NCI-H1417 (cell line): ENCODE measurements at places on chromosomes 4 and X.

GRCh38 chr4:181106398-181106797, 1136.8 kb upstream of the TENM3 start:
- DNase-seq = no peak

GRCh38 chrX:49184294-49185281, 1.6 kb downstream of the PRICKLE3 start:
- peak; percentile 92 for DNase-seq

GRCh38 chr4:42824278-42824977, 68.1 kb upstream of the GRXCR1 start:
- DNase-seq = no peak

- DNase-seq = no peak
These were observed 62.0 kb downstream of the MAOA start for GRCh38 chrX:43718081-43718480.

DNA sequence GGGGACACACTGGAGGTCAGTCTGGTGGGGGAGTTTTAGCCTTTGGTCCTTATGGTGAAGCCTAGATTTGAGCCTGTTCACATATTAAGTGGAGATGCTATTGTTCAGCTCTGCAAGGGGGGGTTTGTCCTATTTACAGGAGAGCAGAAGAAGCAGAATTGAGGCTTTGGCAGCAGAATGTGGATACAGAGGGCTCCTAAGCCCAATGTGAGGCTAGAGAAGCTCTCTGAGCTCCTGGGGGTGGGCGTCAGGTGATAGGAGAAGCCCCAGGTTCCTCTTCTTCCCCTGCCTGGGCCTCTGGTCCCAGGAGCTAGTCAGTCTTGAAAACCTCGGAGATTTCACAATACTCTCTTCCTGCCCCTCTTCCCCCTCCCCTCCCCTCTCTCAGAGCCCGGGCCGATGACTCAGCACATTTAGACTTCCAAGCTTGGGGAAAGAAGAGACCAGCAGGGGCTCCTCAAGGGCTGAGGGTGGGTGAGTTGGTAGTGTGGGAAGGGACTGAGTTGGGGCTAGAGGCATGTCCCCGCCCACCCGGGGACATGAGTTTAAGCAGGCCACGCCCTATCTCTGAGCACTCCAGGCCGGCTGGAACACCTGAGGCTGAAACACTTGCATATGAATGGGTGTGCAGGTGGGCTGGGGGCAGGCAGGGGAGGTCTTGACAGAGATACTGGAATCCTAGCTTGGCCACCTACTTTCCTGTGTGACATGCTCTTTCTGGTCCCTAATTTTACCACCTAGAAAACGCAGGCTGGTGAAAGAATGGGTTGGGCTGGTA, 3.4 kb downstream of the TFE3 start:
- DNase-seq = peak; percentile 13

DNA sequence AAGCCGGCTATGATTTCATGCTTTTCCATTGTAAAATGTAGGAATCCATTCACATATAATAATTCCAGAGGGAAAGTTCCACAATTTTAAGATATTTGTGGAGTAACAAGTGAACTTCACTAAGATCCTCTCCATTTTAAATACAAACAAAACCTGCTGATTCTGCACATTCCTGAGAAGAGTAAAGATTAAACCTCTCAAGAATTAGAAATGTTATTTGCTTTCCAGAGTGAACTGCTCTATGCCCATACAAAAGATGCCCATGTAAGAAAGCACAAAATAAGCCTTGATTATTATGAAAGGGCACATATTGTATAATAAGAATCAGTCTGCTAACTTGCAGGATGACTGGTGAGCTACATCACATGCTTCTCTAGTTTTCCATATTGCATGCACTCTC, 241.5 kb downstream of the COX18 start:
- DNase-seq = no peak

GRCh38 chr4:179048839-179049453, 1606.7 kb upstream of the AGA start:
- DNase-seq = no peak

DNA sequence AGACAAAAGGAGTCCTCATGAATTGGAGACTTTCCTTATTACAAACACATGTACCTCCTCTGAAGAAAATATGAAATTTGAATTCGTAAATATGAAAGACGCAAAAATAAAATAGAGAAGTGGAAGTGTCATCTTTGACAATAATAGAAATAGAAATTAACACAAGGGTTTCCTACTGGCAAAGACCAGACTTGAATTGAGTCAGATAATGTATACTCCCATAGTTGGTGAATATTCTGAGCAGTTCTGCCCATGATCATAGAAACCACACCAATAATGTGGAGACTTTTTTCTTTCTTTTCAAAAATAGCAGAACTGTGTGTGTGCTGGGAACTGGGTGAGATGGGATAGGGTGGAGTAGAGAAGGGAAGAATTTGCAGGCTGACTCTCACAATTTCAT, 277.7 kb upstream of the TET2 start:
- no peak for DNase-seq

DNA sequence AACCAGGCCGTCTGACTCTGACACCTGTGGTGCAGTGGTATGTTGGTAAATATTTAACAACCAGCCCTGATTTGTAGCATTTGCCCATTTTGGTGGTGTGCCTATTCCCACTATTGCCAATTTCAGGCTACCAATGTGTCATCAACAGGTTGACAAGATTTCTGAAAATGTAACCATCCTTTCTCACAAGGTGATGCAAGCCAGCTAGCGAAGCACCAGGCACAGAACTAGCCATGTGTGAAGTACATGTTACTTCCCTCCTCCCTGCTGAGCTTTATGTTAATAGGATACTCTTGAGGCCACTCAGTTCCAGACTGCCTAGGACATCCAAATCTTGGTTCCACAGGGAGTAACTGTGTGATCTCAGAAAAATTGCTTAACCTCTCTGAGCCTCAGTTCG, 7.2 kb upstream of the MAMLD1 start:
- no peak for DNase-seq

- DNase-seq = no peak
These were observed 1.5 kb downstream of the GIMD1 start for GRCh38 chr4:106367072-106367471.

DNA sequence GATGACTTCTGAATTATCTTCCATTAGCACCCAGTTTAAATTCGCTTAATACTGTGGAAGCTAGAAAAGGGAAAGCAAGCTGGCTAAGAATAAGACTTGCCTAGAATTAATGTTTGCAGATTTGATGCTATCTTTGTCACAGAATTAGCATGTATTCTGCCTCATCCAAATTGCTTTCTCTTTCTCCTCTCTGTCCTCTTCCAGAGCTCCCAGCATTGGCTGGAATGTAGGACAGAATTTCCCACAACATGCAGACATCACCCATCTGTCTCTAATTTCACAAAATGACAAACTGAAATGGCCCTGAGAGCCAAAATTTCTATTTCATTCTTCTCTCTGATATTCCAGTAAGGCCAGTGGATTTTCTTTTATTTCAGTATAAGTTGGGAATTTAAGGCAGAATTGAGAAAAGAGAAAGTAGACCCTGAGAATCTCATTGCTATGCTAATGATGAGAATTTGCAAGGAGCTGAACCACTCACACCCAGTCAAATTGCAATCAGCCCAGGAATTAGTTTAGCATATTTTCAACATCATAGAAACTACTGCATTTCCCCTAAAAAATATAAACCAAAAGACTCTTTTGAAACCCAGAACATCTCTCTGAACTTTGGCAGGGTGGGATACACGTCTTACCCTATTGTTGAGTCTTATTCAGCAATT, 188.8 kb downstream of the RCHY1 start:
- DNase-seq = no peak

DNA sequence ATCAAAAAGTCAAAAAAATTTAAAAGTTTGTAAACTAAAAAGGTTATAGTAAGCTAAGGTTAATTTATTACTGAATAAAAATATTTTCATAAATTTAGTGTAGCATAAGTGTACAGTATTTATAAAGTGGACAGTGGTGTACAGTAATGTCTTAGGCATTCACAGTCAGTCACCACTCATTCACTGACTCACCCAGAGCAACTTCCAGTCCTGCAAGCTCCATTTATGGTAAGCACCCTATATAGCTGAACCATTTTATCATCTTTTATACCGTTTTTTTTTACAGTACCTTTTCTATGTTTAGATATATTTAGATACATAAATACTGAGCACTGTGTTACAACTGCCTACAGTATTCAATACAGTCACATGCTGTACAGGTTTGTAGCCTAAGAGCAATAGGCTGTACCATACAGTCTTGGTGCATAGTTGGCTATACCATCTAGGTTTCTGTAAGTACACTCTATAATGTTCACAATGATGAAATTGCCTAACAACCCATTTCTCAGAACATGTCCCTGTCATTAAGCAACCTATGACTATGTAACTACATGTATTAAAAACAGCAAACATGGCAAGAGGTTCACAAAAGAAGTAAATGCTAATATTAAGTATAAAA, 18.6 kb downstream of the ACSL4 start:
- no peak for DNase-seq

- DNase-seq = no peak
These were observed 161.9 kb downstream of the PHF8 start for GRCh38 chrX:53882331-53882730.

DNA sequence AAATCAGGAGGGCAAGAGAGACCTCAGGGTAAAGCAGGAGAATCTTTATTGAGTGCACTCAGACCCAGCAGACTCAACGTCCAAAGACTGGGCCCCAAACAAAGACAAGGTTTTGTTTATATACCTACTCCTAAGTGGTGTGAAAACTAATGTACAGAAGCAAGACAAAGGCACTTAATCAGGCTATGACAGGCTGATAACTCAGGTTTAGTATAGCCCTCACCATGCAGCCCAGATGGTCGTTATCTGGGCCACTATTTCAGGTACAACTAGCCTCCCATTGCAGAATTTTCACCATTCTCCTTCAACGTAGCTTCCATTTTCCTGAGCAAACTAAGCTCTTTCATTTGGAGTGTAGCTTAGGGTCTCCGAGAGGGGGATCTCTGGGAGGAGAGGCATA, 36.9 kb downstream of the SULT1E1 start:
- no peak for DNase-seq

DNA sequence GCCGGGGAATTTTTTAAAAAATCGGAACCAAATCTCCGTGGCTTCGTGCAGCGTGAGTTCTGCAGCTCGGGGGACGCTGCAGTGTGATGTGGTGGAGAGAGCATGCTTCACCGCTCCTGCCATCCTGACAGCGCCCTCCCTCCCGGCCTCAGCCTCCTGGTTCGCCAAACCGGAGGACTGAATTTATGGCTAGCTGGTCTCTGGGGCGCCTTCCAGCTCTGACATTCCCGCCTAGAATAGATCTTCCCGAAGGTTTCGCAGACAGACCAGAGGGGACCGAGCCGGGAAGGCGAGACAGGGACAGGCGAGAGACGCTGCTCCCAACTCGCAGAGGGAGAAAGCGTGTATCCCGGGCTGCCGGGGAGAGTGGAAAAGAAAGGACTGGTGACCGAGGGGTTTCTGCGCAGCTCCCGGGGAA, 25.9 kb downstream of the HOPX start:
- DNase-seq = peak; percentile 21

DNA sequence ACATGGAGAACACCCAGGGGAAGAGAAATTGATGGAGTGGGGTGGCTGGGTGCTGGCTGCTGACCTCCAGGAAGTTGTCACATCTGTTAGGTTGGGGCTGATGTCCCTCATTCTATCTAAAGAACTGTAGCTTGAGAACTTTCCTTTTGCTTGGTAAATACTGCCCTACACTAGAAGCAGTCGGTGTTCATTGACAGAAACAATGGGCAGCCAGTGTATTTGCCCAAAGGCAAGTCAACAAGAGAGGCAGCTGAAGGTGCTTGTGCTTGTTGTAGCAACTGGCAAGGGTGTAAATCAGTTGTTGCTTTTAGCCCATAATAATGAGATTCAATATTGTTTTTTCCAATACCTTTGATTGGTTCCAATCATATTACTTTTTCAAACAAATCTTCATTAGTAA, 956 bp downstream of the TMEM154 start:
- DNase-seq = peak; percentile 84
